ENCODE measurements at places on chromosomes 6 and 20.

DNA sequence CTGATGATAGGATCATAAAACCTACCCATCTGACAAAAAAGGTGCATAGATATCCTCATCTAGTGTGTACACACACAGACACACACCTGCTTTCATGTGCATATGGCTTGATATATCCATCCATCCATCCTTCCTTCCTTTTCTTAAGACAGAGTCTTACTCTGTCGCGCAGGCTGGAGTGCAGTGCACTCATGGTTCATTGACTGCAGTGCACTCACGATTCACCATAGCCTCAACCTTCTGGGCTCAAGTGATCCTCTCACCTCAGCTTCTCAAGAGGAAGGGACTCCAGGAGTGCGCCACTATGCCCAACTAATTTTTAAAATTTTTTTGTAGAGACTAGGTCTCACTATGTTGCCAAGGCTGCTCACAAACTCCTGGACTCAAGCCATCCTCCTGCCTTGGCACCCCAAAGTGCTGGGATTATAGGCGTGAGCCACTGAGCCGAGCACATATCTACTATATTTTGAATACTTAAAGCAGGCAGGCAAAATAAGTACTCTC is 27.1 kb downstream of the ADNP start:
- DNase-seq, result no peak

DNA sequence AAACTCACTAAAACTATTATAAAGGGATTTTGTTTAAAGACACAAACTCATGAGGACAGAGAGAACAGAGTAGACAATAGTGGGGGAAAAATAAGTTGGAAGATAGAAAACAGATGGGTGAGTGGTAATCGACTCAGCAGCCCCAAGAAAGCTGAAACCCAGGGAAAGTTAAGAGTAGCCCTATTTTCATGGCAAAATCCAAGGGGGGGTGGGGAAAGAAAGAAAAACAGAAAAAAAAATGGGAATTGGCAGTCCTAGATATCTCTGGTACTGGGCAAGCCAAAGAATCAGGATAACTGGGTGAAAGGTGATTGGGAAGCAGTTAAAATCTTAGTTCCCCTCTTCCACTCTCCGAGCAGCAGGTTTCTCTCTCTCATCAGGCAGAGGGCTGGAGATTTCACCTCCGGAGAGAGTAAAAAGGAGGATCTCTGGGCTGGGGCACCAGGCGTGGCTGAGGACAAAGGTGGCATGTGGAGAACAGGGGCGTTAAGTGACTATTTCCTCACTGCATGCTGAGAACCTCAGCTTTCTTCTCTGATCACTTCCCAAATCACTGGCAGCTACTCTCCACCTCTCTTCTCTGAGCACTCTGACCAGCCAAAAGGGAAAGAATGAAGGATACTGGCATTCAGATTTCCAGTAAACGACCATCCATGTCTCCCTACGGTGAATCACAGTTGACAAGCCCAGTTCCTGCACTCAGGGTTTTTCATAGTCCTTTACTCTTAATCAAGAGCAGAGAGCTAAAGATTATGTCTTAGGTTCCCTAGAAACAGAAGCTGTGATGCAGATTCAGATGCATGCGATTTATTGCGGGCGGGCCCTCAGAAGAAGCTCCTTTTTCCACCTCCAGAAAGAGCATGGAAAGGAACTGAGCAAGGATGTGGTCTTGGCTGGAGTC is 7.3 kb upstream of the RNF24 start:
- no peak for DNase-seq

DNA sequence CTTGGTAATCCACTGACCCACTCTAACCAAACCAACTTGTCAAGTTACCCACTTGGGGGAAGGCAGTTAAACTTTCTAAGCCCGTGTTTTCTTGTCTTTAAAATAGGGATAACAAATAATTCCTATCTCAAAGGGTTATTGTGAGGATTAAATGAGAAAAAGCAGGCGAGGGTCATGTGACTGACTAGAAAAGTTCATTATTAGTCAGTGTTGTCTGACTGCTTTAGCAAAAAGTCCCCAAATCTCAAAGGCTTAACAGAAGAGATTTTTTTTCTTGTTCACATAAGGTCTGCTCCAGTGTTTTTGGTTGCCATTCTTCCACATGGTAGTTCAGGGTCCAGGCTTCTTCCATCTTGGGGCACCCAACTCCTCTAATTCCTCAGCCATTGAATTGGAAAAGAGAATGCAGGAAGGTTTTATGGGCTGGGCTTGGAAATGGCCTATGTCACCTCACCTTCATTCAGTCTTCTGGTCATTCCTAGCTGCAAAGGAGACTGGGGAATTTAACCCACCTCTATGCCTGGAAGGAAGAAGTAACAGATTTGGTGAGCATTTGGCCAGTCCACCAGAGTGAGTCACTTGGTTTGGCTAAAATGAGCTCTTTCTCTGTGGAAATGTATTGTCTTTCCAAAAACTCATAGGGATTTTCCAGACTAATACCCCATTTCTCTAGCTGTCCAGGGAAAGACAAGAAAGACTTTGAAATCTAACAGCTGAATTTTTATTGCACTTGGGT is 77.0 kb downstream of the CAP2 start:
- no peak for DNase-seq

DNA sequence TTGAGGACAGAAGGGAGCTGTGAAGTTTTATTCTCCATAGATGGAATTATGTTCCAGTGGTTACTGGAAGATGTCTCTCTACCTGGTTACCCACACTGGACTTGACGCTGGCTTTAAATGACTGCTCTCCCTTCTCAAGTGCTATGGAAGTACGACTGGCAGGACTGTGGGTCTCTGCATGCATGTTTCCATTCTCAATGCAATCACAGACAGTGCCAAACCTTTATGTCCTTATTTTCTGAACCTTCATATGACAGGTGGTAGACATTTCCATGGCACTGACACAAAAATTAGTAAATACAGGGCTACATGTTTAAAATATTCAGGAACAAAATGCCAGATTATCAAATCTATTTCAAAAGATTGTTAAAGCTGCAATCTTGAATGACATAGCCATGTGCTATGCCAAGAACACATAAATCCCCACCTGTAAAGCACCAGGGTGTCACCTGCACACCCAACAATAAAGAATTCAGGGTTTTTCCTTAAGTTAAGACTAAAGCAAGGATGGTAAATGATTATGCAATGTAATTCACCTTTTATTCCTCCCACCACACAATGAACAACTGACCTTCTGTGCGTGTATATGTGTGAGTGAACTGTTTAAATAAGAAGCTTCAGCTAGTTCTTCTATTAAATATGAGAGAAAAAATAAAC is 153.3 kb upstream of the ENPP5 start:
- DNase-seq, result no peak

- DNase-seq, result no peak
Measured at GRCh38 chr6:148657048-148657447, 89.8 kb upstream of the UST start.

DNA sequence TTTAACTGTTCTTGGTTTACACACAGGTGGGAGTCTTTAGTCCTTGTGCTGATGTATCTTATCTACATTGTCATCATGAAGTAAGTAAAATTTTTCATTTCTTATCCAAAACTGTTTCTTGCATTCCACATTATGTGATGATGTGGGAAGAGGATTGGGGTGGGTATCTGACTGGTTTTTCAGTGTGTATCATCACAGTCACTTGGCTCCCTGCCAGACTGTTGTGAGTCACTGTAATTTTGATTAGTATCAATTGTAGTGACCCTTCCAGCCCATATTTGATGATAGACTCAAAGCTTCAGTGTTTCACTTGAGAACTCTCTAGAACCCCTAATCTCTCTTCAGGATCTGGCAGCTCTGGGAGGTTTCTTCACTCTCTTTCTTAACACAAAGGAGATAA is 84.5 kb upstream of the RIN2 start:
- no peak for DNase-seq

- no peak for DNase-seq
Measured at GRCh38 chr6:98838032-98838431, 3.7 kb downstream of the POU3F2 start.

DNA sequence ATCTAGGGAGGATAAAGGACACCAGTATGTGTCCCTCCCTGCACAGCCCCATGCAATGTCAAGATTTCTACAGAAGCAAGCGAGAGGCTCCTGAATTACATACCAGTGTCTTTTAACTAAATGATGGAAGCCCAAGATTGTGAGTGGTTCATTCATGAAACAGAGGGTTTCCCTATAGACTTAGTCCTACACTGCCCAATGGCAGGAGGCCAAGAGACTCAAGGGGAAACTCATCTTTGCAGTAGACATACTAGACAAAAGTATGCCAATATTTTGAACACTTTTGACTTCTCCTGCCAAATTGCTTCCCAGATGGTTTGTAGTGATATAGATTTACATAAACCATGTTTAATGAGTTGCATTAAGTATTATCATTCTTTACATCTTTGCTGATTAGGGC is 557.2 kb upstream of the JAG1 start:
- DNase-seq, result no peak

- no peak for DNase-seq
Measured at GRCh38 chr6:70396163-70396562, 17.1 kb upstream of the FAM135A start.

- DNase-seq, result no peak
Measured at GRCh38 chr20:13868331-13868730, 83.5 kb downstream of the NDUFAF5 start.

GRCh38 chr20:38222231-38222922 is 38.2 kb downstream of the KIAA1755 start:
- DNase-seq, result peak; percentile 24

DNA sequence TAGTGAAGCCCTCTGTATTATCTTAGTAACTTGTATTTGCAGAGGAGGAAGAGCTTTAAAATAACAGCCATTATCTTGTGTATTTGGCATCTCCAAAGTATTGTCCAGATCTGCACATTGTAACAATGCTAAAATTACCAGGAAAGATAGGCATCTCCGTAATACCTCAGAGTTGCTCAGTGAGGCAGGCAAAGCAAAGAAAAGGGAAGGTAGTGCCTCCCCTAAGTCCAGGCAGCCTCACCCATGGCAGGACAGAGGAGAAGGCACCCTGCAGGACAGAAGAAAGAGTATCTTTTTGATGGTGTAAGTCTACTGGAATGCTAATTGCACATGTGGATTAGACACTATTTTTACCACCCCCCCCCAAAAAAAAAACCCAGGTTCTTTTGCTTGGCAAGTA is 13.6 kb upstream of the SSTR4 start:
- DNase-seq, result no peak

DNA sequence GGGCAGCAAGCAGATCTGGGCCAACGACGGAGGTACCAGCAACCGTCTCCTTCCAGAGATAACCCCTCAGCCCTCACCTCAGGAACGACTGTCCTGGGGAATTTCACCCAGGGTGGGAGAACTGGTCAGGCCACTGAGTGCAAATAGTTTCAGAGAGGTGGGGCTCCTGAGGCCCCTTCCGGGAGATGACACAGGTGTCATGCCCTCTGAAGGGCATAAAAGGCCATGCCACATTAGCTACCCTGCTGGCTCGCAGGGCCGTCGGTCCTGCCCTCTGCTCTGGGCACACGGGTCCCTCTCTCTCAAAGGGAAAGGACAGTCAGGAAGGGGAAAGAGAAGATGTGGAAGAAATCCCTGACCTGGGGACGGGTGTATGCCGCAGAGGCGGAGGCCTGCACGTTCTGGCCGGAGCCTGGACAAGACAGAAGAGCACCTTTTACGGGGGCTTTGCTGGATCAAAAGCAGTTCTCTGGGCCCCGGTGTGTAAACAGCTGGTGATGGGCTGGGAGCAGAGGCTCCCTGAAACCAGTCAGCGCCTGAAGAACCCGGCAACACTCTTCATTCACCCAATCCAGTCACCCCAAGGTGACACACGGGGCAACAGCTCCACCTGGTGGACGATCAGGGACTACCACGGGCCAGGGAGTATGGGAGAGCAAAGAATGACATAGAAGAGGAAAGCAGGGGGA is 6.4 kb upstream of the TAF8 start:
- peak; percentile 59 for DNase-seq

Data from SHP77 (cell line).